ENCODE measurements at places on chromosomes 1 and 21. TPM values are rescaled to one million over a fixed set of nuclear protein-coding genes. Genes with fewer than 3 reads are reported as not detected.

DNA sequence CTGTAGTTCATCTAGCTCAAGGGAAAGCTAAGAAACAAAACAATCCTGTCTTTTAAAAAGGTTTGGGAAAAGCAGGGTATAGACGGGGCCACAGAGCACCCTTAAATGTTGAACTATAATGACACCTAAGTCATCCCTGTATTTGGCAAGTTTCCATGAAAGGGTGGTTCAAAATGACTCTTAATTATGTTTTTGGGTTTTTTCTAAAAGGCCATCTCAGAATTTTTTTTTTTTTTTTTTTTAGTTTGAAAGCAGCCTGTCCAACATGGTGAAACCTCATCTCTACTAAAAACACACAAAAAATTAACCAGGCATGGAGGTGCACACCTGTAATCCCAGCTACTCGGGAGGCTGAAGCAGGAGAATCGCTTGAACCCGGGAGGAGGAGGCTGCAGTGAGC is 22.2 kb downstream of the TOMM20 start:
- H3K36me3 ChIP-seq, result peaks cover 37% of the 10 kb centered on the region
- H3K27me3 ChIP-seq, result no peaks in the 10 kb centered on the region
- DNase-seq, result no peak
- peaks cover 11% of the 10 kb centered on the region for H3K4me1 ChIP-seq
- no peak overlapping the region for H3K4me3 ChIP-seq
- H3K27ac ChIP-seq, result no peak overlapping the region

PGLYRP3 gene
- not detected for total RNA-seq

DNA sequence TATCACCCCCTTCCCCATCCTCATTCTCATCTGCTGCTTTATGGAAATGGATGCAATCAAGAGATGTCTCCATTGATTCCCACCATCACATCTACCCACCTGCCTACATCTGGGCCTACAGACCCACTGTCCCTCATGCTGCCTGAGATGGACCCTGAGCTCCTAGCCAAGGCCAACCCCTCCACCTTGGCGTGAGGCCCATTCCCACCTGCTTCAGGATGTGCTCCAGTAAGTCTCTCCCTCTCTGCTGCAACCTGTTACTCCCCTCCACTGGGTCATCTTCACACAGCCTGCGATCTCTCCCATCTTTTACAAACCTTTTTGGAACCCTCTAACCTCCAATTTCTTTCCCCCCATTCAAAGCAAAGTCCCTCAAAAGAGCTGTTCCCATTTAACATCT is 4.5 kb upstream of the GALE start:
- no peak overlapping the region for H3K4me3 ChIP-seq
- H3K27me3 ChIP-seq, result no peaks in the 10 kb centered on the region
- H3K27ac ChIP-seq, result no peak overlapping the region
- peaks cover 4% of the 10 kb centered on the region for H3K36me3 ChIP-seq

DNA sequence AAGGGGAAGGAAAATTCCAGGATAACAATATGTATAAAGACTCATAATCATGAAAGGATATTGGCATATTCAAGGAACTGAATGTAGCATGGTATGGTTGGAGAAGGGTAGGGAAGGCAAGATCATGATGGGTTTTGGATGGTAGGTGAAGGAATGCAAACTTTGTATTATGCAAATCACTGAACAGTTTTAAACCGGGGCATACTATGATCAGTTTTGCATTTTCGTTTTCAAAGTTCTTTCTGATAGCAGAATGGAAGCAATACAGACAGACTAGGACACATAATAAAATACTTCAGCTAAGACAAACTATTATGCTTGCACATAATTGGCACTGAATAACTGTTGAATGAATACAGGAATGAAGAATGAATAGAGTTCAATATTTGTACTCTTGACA is 14.5 kb upstream of the CTH start:
- H3K36me3 ChIP-seq, result no peaks in the 10 kb centered on the region
- no peak overlapping the region for H3K27ac ChIP-seq
- no peak overlapping the region for H3K4me3 ChIP-seq
- no peaks in the 10 kb centered on the region for H3K27me3 ChIP-seq
- DNase-seq, result no peak

- no peak for DNase-seq
- no peak overlapping the region for H3K27ac ChIP-seq
- no peaks in the 10 kb centered on the region for H3K36me3 ChIP-seq
- no peaks in the 10 kb centered on the region for H3K4me1 ChIP-seq
- no peaks in the 10 kb centered on the region for H3K27me3 ChIP-seq
Observed at GRCh38 chr1:211739671-211740411, 64.4 kb upstream of the NEK2 start.

Data from upper lobe of left lung (tissue), 6 donors.